Brain pericyte (primary cell): ENCODE measurements at places on chromosomes 3 and 15.

GRCh38 chr3:128382221-128382807 is 84.4 kb downstream of the DNAJB8 start:
- no peak for DNase-seq

DNA sequence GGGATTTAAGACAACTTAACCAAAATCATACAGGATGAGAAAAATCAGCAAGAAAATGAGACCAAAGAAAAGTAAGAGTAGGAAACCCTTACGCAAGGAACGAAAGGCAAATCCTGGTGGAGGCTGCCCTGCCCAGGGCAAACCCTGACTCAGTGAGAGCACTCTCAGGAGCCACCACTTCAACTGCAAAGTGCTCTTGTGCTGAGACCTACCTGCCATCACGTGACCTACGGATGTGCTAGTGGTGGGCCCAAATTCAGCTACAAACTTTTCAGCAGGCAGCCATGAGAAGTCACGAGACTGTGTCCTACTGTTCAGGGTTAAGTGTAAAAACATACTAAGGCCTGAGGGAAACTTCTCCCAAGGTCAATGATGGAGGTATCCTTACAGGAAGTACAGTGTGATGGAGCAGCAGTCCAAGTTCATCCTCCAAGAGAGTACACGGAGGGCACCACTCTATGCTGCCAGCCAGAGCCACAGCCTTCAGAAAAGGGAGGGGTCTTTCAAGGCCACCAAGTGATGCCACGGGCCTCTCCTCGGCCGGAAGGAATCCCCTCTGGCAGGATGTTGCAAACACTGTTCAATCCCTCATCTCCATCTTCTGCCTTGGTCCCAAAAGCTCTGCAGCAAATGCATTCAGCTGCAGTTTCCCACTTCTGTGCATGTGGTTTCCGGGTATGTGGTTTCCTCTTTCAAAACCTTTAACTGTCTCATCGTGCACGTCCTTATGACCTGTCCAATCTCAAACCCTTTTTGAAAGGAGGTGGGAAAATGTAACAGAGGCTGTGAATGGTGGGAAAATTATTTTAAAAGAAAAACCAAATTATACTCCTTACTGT is 9.5 kb downstream of the CHSY1 start:
- DNase-seq: no peak

DNA sequence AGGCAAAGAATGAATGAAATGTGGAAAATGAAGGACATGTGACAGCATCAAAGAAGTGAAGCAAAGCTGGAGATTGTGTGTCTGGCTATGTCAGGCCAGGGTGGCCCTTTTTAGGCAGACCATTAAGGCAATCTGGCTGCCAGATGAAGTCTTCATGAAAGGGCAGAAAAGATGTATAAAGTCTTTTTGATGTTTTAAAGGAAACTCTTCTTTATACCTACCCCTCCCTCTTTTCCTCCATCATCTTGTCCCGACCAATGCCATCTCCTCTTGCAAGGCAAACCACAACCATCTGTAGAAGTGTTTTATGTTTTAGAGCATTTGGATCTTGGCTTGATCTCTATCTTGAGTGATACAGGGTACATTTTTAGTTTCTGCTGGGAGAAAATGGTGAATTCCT is 259.2 kb downstream of the LSAMP start:
- DNase-seq: no peak

- no peak for DNase-seq
Measured at GRCh38 chr15:101143321-101143720, 108.5 kb downstream of the CHSY1 start.

- no peak for DNase-seq
Measured at GRCh38 chr3:10568549-10568948, 63.2 kb upstream of the ATP2B2 start.

DNA sequence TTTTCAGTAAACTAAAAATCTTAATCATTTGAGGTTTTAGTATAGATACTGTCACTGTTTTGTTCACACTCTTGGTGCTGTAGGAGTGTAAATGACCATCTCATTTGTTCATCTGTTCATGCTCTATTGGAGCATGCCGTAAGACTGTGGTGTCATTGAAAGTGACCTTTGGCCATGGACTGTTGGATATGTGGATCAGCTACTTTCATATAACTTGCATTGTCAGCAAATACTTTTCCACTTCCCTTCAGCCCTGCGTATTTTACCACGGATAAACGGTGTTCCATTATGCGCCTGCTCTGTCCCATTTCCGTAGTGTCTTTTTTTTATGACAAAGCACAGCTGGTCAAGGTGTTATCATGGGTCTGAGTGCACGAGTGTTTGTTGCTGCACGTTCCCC is 32.6 kb upstream of the SENP5 start:
- no peak for DNase-seq

GRCh38 chr3:71252466-71252865 is 331.1 kb downstream of the FOXP1 start:
- DNase-seq: no peak
